ENCODE measurements at places on chromosomes 5 and 9. TPM values are rescaled to one million over a fixed set of nuclear protein-coding genes. Genes with fewer than 3 reads are reported as not detected.

DNA sequence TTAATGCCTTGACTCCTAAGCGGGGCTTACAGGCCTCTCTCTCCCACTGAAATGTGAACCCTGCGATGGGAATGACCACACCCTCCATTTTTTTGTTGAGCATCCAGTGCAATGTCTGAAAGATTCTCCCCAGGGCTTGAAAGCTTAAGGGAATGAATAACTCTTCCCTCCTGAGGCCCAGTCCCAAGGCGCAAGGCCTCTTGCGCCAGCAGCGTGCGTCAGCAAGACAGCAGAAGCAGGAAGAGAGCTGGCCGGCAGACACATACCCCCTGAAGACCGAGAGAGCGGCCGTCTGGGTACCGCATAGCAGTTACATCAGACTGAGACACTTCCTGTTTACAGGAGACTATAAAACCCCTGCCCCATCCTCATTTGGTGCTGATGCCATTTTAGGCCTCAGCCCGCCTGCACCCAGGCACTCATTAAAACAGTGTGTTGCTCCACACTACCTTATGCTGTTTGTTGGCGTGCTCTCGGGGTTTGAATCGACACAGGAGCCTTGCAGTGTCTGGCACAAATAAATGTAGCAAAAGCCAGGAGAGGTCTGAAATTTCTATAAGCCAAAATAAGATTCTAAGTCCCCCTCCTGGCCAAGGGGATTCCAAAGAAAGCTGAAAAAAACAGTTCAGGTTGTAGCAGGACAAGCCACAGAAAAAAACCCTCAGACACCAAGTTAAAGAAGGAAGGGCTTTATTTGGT, 62.3 kb downstream of the GDNF start:
- no peak for DNase-seq

- no peak for DNase-seq
Observed at GRCh38 chr5:33556330-33557328, 115.9 kb downstream of the TARS1 start.

DNA sequence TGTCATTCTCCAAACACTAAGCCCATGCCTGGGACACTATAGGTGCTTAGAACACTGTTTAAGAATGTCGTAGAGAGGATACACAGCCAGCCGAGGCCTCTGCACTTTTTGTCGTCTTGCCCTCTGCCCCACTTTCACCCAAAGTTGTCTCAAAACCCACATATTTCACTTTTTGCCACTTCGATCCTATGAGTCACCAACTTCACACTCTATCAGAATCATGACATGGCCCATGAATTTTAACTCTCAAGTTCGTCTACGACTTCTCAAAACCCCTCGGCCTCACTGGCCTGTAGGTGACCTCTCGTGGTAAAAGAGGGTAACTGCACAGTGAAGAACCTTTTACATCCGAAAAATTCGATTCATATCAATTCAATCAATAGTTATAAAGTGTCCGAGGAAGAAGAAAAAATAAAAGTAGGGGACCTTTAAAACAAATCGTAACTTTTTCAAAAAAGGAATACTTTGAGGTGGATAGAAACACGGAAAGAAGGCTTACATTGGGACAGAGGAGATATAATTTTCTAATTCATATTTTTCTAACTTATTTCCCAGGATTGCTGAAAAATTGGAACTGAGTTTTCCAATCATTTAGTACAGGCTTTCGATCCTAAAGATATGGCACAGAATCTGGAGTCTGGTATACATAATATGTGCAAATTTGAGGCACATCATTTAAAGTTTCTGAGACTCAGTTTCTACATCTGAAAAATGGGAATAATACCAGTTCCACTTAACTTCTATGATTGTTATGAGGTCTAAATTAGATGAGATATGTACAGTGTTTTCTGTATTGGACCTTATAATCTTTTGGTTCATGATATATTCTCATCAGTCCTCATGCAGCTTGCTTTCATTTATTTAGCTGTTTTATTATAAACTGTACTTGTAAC, 122.6 kb downstream of the APBA1 start:
- DNase-seq = peak; percentile 58

DNA sequence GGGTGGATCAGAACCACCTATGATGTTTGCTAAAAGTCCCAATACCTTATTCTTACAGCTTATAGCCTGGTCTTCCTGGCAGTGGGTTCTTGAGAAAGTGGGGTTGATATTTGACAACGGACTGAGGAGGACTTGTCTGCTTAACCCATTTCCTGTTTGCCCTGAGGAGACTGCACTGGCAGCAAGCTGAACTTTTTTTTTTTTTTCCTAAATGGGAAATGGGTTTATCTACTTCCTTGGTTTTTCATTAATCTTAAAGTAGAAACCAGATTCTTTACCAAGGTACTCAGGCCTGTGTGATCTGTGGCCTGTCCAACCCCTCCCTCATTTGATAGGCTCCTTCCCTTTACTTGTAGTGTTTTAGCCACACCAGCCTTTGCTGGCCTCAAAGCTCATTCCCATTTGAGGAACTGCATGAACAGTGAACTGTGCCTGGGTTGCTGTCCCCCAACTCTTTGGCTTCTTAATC, 47.1 kb downstream of the C9orf57 start:
- DNase-seq = no peak

GRCh38 chr5:10627160-10627701, 63.4 kb downstream of the ANKRD33B start:
- DNase-seq = no peak

DNA sequence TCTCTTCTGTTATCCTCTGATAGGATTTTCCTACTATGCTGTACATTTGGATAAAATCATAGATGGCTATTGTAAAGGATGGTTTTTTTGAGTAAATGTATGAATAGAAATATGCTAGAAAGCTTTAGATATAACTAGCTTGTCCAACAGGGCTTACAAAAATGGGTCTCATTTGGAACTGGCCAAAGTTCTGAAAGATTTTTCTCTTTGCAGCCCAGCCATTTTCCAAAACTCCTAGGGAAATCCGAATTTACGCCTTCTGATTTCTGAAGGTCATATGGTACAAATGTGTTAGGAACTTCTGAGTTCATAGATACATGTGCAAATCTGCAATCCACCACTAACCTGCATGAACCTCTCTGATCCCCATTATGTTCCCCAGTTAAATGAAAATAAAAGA, 603.9 kb upstream of the C9orf72 start:
- no peak for DNase-seq

DNA sequence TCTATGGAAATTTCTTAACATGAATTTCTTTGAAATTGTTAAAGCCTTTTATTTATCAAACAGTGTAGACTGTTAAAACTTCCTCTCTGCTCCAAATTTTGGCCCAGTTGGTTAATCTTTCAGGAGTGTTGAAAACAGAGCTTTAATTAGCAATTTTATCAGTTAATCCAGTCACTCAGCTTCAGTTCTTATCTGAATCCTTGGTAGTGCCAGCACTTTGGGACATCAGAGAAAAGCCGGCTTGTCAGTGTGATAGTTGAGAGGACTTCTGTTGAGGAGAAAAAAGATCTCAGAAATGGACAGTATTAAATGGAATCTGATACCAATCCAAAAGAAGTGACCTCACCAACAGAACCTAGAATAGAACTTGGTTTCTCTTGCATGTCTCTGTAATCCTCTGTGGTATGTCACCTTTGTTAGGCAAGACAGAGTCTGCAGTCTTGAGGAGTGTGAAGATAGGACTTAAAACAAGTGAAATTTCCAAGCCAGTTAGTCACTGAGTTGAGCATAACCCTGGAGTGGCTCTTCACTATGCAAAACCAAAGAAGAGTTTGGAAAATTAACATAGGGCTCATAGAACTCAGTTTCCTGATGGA, 251.8 kb downstream of the NNT start:
- DNase-seq = no peak

The ORM2 gene
- not detected for total RNA-seq

The CYFIP2 gene
- 542 TPM for total RNA-seq

- no peak for DNase-seq
Observed at GRCh38 chr5:5062525-5063302, 77.4 kb upstream of the ADAMTS16 start.

- DNase-seq = no peak
Observed at GRCh38 chr5:147474140-147474539, 35.7 kb downstream of the DPYSL3 start.

- DNase-seq = no peak
Observed at GRCh38 chr9:135183528-135184180, 96.2 kb downstream of the OLFM1 start.

- no peak for DNase-seq
Observed at GRCh38 chr5:62578540-62578939, at the start of gene LRRC70. TSS of gene LRRC70 (plus strand) at chr5:62578819. CDS start at chr5:62579439, 620 bp downstream.

GRCh38 chr5:158769079-158769478, 330.6 kb downstream of the EBF1 start:
- no peak for DNase-seq

The MATR3 gene
- total RNA-seq = 297 TPM

- no peak for DNase-seq
Observed at GRCh38 chr9:18208166-18209059, 265.5 kb upstream of the ADAMTSL1 start.

The IGFBPL1 gene
- total RNA-seq = not detected

The ADGRD2 gene
- not detected for total RNA-seq

DNA sequence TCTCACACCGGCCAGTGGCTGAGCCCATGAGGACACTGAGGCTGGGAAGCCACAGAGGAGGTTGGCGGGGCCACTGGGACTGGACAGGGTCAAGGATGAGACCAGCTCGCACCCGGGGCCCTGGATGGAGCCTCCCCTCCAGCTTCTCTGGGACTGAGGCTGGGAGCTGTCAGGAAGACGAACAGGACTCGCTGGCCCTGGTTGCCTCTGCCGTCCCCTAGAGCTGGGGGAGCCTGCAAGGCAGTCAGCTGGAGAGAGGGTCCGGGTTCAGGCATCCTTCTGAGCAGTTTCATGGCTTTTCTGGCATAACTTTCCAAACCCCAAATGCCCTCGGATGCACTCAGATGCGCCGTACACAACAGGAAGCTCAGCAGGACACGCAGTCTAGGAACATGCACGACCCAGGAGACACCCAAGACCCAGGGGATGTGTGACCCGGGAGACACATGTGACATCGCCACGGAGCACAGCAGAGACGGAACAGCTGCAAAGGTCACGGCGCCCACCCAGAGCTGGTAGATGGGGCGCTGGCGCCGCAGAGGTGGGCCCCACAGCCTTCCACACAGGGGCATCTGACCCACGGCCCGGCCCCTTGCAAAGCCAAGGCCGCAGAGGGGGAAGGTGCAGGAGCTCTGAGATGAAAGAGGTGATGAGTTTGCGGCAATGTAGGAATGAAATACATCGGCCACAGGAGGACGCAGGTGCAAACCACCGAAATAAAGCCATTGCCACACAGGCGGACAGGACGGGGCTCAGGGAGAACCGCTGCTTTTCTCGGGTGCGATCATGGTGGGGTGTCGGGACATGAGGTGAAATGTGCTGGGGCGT, 17.1 kb downstream of the TPPP start:
- DNase-seq = no peak

- DNase-seq = no peak
Observed at GRCh38 chr5:168860081-168860480, 280.9 kb upstream of the PANK3 start.

DNA sequence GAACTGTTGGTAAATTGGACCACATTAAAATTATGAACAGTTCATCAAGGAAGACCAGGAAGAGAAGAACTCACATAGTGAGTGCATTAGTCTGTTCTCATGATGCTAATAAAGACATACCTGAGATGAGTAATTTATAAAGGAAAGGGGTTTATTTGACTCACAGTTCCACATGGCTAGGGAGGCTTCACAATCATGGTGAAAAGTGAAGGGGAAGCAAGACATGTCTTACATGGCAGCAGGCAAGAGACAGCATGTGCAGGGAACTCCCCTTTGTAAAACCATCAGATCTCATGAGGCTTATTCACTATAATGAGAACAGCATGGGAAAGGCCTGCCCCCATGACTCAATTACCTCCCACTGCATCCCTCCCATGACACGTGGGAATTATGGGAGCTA, 135.9 kb upstream of the MAN2A1 start:
- no peak for DNase-seq

DNA sequence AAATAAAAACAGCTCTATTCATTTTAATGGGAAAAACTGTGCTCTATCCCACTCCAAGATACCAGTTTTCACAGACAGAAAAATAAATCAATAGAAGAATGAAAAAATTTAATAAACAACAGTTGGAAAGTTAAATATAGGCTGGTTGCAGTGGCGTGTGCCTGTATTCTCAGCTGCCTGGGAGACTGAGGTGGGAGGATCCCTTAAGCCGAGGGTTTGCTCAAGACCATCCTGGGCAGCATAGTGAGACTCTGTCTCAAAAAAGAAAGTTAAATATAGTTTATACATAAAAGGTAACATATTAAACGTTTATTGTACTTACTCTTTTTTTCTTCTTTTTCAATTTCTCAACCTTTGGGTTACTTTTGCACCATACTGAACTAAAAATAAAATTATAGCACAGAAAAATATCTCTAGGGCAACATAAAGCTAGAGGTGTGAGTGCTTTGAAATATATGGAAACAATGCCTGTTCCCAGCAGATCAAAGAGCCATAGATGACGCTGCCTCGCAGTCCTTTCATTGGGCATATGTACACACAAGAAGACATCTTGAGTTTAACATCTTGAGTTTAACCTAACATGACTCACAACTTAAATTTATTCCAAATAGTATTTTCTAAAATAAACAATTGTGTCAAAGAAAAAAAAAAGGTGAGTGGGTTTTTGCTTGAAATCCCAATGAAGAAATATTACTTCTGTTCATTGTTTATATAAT, 25.7 kb upstream of the KLF9 start:
- DNase-seq = no peak

The MCTP1 gene
- 15.1 TPM for total RNA-seq

The TMEM215 gene
- total RNA-seq = not detected

- DNase-seq = no peak
Observed at GRCh38 chr5:124873188-124873587, 126.7 kb upstream of the ZNF608 start.

DNA sequence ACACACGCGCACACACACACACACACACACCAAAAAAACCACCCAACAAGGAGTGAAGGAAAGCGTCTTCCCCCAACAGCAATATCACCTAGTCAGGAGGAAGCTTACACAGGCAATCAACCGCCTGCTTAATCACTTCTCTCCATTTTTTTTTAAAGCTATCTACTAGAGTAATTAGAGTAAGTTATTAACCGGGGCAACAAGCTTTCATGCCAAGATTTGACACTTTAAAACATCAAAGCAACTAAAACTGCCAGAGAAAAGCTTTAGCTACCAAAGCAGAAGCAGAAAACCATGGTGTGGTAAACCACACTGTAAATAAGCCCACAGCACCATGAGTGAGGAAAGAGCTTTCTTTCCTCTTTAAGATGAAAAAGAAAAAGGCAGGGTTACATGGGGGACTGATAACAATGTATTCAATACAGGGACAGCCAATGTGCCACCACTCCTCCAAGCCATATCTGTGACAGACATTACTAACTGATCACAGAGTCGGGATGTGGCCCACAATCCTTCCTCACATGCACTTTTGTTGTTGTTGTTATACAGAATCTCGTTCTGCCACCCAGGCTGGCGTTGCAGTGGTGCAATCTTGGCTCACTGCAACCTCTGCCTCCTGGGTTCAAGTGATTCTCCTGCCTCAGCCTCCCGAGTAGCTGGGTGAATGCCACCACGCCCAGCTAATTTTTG, 282.1 kb downstream of the CRB2 start:
- DNase-seq = peak; percentile 72

- DNase-seq = peak; percentile 60
Observed at GRCh38 chr5:55991768-55992486, 2.8 kb downstream of the IL6ST start.

- no peak for DNase-seq
Observed at GRCh38 chr5:159821461-159821940, 94.8 kb upstream of the ADRA1B start.
